CD4-positive, alpha-beta T cell treated with Interleukin-17A for 1 hour (primary cell): ENCODE measurements at places on chromosomes 5 and 9.
A peak's percentile ranks its signal among the peaks of the same experiment; 100 is the strongest.

- no peak for DNase-seq
Observed at GRCh38 chr9:8244505-8245092, 445.0 kb upstream of the DMAC1 start.

GRCh38 chr5:16737620-16738364, 121.0 kb upstream of the RETREG1 start:
- DNase-seq: no peak

- DNase-seq: peak; percentile 25
Observed at GRCh38 chr5:132629230-132629944, 28.6 kb upstream of the IL13 start.

DNA sequence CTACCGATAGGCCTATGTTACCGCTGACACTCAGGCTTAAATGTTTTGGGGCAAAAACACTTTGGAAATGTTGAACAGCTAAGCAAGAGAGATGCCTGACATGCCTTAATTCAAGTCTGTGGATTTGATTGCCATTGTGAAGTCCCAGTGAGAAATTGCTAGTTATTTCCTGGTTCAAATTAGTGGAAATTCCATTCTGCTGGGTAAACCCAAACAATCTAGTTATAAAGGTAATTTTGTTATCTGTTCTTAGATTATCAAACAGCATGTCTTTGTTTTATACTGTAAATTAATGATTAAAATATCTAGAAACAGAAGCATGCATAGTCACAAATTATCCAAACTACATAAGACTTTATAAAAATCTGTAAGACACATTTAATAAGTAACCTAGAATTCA, 96.6 kb downstream of the PJA2 start:
- DNase-seq: no peak

DNA sequence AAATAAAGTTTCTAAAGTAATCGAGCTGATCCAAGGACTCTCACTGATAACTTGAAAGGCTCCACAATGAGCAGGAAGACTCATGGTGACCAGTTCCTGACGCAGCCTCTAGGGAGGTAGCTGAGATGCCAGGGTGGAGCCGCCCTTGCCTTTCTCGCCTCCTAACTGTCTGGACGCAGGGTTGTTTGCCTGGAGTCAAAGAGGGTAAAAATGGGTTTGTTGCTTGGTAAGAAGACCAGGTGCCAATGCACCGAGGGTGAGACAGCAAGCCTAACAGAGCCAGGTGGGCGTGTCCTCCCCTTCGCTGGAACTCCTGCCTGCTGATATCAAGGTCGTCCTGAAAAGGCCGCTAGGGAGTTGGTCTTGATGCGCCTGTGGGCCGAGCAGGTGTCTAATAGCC, 48.6 kb upstream of the FCN1 start:
- no peak for DNase-seq

DNA sequence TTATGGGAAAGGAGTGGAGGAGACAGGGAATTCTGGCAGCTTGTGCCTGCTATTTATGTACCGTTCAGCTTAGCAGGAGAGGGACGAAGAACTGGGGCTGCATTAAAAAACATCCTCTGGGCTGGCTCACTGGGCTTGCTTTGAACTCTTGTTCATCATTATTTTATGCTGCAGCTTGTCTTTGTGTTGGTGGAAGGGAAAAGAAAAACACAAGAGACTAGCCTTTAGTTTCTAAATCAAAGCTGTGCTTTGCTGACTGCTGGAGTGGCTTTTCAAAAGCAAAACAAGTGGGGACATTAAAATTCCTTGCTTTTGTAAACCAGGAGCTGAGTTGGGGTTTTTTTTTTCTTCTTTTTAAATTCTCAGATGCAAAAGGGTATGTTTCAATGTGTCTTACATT, 5.9 kb upstream of the RGMB start:
- DNase-seq: no peak

DNA sequence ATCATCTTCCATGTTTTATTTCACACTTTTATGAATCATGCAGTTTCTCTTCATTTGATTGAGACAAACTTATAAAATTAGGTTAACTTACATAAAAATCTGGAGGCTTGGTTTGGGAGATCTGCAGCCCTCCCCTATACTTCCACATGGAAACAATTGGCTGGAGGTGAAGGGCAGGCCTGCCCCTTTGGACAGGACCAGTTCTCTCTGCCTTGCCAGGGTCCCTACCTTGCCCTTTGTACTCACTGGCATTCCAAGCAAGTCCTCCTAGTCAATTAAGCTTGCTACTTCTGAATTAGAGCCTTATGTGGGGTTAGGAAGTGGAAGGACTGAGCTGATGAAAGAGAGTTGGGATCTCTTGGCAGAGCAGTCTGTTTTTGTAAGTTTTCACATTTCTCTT, 257.3 kb downstream of the GAS1 start:
- DNase-seq: no peak

GRCh38 chr9:16575142-16575985, 295.1 kb downstream of the BNC2 start:
- no peak for DNase-seq

DNA sequence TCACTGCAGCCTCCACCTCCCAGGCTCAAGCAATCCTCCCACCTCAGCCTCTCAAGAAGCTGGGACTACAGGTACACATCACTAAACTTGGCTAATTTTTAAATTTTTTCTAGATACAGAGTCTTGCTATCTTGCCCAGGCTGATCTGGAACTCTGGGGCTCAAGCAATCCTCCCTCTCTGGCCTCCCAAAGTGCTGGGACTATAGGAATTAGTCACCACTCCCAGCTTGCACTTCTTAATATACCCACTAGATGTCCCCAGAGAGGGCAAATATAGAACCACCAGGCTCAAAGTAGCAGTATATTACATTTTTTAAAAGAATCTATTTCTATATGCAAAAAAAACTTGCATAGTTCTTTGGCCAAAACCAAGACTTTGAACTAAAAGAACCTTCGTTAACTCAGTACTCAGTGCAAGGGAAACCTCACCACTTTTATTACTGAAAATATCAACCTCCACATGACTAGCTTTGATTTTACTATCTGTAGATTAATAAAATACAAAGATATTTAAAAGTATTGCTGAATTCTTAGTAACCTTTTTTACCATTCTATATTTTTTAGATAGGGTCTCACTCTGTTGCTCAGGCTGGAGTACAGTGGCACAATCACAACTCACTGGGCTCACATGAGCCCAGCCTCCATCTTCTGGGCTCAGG, 25.8 kb upstream of the HSD17B3 start:
- peak; percentile 73 for DNase-seq

DNA sequence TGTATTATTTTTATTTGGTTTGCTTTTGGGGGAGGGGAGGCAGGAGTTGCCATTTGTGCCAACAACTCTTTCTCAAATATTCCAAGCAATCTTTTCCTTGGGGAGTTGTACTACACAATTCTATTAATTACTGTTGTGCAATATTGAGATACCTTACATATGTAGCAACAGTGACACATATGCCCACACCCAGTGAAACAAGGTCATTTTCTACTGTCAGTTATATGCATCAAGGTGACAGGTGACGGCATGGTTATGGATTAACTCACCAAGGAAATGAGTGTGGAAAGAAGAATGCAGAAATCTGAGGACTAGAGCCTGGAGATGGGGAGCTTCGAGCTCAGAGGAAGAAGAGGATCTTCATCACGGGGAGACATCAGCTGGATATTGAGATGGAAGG, 17.9 kb upstream of the MSMP start:
- no peak for DNase-seq

DNA sequence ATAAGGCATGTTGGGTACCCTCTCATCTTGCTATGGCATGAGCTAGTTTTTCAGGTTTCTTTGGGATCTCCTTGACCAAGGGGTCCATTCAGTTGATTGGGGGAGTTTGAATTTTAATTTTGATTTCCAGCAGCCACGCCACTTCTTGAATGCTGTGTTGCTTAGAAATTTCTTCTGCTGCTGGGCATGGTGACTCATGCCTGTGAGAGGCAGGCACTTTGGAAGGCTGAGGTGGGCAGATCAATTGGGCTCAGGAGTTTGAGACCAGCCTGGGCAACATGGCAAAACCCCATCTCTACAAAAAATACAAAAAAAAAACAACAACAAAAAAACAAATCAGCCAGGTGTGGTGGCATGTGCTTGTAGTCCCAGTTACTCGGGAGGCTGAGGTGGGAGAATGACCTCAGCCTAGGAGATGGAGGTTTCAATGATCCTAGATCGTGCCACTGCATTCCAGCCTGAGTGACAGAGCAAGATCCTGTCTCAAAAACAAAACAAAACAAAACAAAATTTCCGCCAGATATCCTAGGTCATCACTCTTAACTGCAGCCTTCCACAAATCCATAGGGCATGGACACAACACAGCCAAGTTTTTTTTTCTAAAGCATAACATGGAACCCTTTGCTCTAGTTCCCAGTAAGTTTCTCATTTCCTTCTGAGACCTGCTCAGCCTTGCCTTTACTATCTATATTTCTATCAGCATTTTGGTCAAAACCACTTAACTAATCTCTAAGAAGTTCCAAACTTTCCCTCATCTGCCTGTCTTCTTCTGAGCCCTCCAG, 17.7 kb downstream of the TMC1 start:
- no peak for DNase-seq

GRCh38 chr9:16532272-16532671, 338.2 kb downstream of the BNC2 start:
- no peak for DNase-seq

DNA sequence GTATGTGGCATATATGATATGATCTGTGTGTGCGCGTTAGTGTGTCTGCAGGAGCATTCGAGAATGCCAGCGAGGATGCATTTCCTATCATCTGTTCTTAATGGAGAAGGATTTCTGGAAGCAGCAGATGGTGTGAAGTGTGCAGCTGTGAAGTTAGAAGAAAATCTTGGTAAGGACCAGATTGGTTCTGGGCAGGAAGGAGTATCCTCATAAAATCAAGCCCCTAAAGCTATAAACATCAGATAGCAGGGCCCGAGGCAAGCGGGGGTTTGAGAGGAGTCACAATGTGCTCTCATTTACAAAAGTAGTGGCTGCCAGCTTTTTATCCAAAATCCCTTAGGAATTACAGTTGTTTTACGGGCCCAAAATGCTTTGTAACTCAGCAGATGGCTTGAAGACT, 40.0 kb downstream of the DAPK1 start:
- DNase-seq: no peak

- peak; percentile 58 for DNase-seq
Observed at GRCh38 chr5:39376293-39376714, 12.0 kb upstream of the C9 start.

- no peak for DNase-seq
Observed at GRCh38 chr9:107782381-107782780, 292.8 kb upstream of the KLF4 start.

- DNase-seq: no peak
Observed at GRCh38 chr9:126704157-126704891, 90.6 kb downstream of the LMX1B start.

GRCh38 chr5:151078490-151079262, 2.2 kb downstream of the TNIP1 start:
- DNase-seq: peak; percentile 74

- no peak for DNase-seq
Observed at GRCh38 chr5:104130320-104130719, 567.7 kb upstream of the NUDT12 start.

- DNase-seq: no peak
Observed at GRCh38 chr5:89034588-89034987, 151.6 kb upstream of the MEF2C start.

DNA sequence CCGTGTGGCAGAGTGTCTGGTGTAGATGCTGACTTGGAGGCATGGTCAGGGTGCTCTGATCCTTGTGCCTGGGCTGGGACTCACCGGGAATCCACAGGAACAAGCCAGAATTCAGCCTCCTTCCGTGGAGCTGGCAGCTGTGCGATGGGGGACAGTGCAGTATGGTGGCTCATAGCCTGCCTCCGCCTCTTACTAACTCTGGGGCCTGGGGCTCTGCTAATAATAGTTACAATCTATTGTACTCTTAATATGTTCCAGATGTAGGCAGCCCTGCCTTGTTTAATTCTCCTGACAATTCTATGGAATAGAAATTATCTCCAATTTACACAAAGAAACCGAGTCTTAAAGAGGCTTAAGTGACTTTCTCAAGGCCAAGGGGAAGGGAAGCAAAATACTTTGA, 77.6 kb downstream of the PCDH1 start:
- DNase-seq: no peak

DNA sequence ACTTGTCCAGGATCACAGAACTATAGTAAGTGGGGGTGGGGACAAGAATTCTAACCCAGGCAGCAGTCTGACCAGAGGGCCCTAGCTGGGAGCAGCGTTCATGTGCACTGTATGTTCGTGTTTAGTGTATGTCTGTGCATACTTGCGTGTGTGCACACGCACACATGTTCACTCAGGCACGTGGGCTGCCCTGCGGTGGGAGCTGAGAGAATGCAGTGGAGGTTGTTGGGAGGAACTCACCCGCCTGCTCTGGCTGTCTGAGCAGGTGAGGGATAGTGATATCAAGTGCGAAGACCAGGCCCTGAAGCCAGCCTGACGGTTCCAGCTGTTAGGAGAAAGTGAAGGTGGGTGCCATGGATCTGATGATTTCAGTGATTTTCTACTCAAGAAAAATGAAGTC, 942 bp downstream of the DCANP1 start:
- DNase-seq: no peak

DNA sequence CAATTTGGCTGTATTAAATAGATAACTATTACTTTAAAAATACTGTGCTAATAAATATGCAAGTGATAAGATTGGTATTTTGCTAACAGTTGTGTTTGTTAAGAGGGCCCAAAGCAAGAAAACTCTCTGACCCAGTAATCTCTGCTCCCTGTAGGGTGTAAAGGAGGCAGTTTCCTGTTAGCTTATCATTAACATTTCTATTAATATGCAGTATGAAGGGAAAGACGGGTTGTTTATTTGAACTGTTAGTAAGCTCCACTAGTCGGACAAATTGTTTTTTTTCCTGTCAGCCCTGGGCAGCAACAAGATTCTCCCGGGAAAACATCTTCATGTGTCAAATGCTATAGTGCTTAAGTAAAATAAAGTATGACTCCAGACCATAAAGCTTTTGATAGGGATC, 35.6 kb downstream of the ERP44 start:
- DNase-seq: no peak

DNA sequence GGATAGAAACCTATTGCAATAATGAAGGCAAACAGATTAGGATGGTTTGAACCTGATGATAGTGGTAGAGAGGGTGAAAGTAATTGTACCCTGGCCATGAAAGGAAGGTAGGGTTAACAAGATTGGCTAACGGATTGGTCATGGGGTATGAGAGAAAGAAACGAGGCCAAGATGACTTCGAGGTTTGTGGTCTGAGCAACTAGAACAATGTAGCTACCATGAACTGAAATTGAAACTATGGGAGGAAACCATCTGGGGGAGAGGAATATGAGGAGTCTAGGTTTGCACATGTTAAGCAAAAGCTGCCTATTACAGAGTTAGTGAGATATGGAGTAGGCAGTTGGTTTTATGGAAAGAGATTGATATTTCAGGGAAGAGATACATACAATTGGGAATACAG, 406.0 kb downstream of the PRELID2 start:
- no peak for DNase-seq
